ENCODE measurements at places on chromosomes 16 and 17. TPM values are rescaled to one million over a fixed set of nuclear protein-coding genes. Genes with fewer than 3 reads are reported as not detected.
A peak's percentile ranks its signal among the peaks of the same experiment; 100 is the strongest.

DNA sequence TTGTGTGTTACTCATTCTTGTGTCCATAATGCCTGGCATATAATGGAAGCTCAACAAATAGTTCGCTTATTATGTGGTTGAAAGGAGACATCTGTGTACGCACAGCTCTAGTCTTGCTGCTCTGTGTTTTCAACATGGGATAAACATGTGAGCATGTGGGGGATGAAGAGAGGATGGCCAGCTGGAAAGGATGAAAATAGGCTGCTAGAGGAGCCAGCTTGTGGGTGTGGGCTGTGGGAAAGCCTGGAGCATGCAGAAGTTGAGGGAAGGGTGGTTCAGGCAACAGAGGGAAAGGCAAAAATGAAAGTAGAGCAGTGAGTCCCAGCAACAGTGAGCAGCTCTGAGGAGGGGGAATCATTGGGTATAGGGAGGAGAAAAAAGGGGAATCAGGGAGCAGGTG lies 324.6 kb upstream of the CDH11 start:
- DNase-seq: no peak

- peak; percentile 3 for DNase-seq
Measured at GRCh38 chr17:68843522-68843921, 111.7 kb downstream of the ABCA8 start.

- DNase-seq: no peak
Measured at GRCh38 chr17:65055280-65055707, 1.2 kb downstream of the GNA13 start.

Gene CHAD
- not detected for total RNA-seq

- no peak for DNase-seq
Measured at GRCh38 chr16:1206786-1207185, 18.3 kb downstream of the TPSG1 start.

GRCh38 chr16:84732674-84733352 lies 33.0 kb downstream of the USP10 start:
- DNase-seq: no peak

Gene CD7
- total RNA-seq: not detected

Gene FNDC8
- total RNA-seq: not detected

DNA sequence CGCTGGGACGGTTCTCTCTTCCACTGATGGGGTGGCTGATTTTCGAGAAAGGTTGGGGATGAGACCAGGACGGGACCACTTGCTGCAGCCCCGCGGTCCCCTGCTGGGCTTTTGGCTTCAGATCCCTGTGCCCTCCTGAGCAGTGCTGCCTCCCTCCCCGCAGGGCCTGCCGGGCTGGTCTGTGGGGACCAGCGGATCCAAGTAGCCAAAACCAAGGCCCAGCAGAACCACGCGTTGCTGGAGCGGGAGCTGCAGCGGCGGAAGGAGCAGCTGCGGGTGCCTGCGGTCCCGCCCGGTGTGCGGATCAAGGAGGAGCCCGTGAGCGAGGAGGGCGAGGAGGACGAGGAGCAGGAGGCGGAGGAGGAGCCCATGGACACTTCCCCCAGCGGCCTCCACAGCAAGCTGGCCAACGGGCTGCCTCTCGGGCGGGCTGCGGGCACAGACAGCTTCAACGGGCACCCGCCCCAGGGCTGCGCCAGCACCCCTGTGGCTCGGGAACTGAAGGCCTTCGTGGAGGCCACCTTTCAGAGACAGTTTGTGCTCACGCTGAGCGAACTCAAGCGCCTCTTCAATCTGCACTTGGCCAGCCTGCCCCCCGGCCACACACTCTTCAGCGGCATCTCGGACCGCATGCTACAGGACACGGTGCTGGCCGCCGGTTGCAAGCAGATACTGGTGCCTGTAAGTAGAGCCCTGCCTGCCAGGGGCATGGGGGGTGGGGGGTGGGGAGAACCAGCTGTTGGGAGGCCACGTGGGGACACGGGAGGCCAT lies 28.6 kb downstream of the POLR3E start:
- DNase-seq: no peak

Gene TELO2
- total RNA-seq: 33.5 TPM

GRCh38 chr17:17417718-17418181 lies 59.0 kb upstream of the MED9 start:
- DNase-seq: no peak

Gene RAB40C
- 16.6 TPM for total RNA-seq

- DNase-seq: no peak
Measured at GRCh38 chr17:28737770-28738679, 5.8 kb upstream of the TRAF4 start.

DNA sequence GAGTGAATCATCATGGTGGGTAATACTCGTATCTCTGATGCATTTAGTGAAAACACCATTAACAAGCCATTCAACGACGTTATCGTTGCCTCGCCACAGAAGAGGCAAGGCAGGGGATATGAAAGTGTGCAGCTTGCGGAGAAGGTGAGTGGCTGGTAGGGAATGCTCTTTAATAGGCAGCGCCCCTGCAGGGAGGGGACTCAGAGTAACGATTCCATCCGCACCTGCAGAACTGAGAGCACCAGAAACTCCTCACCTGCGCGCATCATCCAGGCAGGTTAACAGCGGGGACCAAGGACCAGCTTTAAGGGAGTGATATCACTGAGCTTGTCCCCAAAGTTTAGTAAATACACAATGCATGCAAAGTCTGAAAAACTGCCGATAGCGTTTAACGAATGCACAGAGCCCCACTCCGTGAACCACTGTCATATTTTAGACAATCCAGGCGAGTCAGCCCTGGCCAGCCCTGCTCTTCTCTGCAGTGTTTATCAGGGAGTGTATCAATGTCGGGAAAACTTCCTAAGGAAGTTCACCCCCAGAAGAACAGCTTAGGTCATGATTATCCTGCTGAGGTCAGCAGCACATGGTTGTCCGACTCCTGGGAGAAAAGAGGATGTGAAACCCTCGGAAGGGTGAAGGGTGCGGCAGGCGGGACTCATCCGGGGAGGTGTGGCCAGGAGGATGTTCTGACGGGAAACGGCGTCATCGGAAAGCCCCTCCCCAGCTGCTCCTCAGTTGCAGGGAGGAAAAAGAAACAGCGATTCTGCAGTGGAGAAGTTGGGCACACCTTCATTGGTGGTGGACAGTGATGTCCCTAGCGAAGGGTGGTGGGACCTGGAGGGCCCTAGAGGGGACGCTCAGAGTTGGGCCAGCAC lies 68.5 kb upstream of the DNAH17 start:
- no peak for DNase-seq

DNA sequence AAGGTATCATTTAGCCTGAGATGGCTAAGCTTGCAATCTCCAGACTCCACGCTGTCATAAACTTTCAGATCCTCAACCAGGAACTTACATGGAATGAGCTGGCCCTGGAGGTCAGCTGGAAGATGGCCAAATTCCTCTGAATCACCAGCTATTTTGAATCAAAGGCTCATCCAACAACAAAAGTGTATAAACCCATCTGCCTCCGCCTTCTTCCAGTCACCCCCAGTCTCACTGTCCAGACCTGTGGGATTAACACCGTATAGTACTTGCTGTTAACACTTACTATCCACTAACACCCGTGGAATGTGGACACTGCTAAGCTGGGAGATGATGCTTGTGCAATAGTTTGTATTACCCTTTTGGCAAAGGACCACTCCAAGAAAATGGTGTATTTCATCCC lies 1.9 kb upstream of the LCMT1 start:
- DNase-seq: peak; percentile 94

All from epithelial cell of proximal tubule (primary cell).